Fibroblast of skin of abdomen (primary cell): ENCODE measurements at places on chromosomes 13 and 19.

DNA sequence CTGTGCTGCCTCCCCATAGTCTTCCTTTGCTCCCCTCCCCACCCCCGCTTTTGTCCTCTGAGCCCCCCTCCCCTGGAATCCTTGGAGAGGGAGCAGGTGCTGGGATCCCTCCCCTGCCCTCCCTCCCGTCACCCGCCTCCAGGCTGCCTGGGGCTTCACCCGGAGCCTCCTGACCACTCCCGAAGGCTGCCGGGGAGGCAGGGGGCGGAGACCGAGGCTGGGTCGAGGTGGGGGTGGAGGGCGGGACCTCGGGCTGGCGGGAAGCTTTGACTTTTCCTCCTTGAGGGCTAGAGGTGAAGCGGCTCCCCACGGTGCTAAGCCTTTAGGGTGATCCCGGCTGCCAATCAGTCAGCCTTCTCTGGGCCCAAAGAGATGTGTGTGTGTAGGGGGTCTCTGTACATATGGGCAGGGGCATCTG lies 1.5 kb downstream of the KMT5C start:
- DNase-seq = peak; percentile 47

GRCh38 chr19:45769821-45770191 lies 754 bp upstream of the SIX5 start:
- DNase-seq = no peak

DNA sequence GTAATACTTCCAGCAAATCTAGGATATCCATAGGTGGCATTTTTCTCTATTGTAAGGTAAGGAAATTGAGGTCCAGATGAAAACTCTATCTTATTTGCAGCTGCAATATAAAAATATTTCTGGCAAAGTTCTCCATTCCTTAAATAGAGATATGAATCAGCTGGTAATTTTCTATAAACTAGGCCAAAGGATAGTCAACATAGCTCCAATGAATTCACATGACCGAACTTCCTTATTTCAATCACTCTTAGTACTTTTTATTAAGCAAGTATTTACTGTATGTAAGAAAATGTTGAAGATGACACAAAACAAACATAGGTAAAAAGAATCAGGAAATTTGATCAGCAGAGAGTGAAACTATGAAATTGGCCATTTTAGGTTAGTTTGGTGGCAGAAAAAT lies 13.0 kb upstream of the LCP1 start:
- no peak for DNase-seq

GRCh38 chr13:24644036-24644435 lies 36.2 kb upstream of the ATP12A start:
- peak; percentile 52 for DNase-seq

DNA sequence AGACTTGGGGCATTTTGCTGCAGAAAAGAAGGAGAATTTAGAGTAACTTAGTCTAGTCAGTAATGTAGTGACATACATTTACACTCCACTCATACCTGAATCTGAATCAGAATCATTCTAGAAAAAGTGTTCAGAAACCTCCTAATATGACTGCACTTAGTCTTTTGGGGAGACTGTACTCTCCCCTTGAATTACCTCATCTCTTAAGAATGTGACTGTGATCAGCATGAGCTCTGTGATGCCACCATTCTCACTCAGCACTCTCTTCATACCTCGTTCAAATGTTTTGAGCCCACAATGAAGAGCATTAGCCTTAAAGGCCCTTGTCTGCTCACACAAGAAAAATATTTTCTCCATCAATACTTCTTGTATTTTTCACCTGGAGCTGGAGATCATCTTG lies 229.4 kb downstream of the FGF14 start:
- no peak for DNase-seq
